Activated CD8-positive, alpha-beta memory T cell treated with anti-CD3 and anti-CD28 coated beads for 36 hours (primary cell): ENCODE measurements at places on chromosomes 5 and 9. TPM values are rescaled to one million over a fixed set of nuclear protein-coding genes. Genes with fewer than 3 reads are reported as not detected.

GAS1 gene
- total RNA-seq = 0.34 TPM

CDX1 gene
- not detected for total RNA-seq

SCGB3A1 gene
- 0.75 TPM for total RNA-seq

PCDHGA12 gene
- 0.08 TPM for total RNA-seq

SLC34A3 gene
- not detected for total RNA-seq

PCDHA11 gene
- not detected for total RNA-seq

BTNL9 gene
- not detected for total RNA-seq

SNCAIP gene
- total RNA-seq = not detected

MEIKIN gene
- not detected for total RNA-seq

SLC45A2 gene
- total RNA-seq = not detected

SLC6A19 gene
- total RNA-seq = not detected

LCN1 gene
- total RNA-seq = not detected

GPR151 gene
- total RNA-seq = not detected

DIRAS2 gene
- not detected for total RNA-seq

KCNV2 gene
- total RNA-seq = not detected

PCDHGB7 gene
- not detected for total RNA-seq

NMUR2 gene
- not detected for total RNA-seq

RXFP3 gene
- not detected for total RNA-seq

PCDHB2 gene
- total RNA-seq = not detected

CRB2 gene
- total RNA-seq = not detected

KDM4C gene
- 25.9 TPM for total RNA-seq

PFN3 gene
- total RNA-seq = not detected
